Upper lobe of right lung (tissue), 1 donor: ENCODE measurements at places on chromosomes 7 and 10. TPM values are rescaled to one million over a fixed set of nuclear protein-coding genes. Genes with fewer than 3 reads are reported as not detected.

Gene ACSM6
- not detected for total RNA-seq

Gene TRIM50
- total RNA-seq = 0.20 TPM

Gene ANKRD30A
- 0.12 TPM for total RNA-seq

Gene PPP1R17
- not detected for total RNA-seq

Gene ADAM8
- 20.3 TPM for total RNA-seq

Gene MLXIPL
- 11.1 TPM for total RNA-seq

Gene RSPH10B2
- total RNA-seq = not detected

Gene PAX4
- not detected for total RNA-seq

Gene ACSL5
- 79.1 TPM for total RNA-seq

Gene OR6V1
- total RNA-seq = not detected

Gene PRPS1L1
- not detected for total RNA-seq

Gene BTAF1
- total RNA-seq = 28.6 TPM

Gene ADRA2A
- 4.9 TPM for total RNA-seq

DNA sequence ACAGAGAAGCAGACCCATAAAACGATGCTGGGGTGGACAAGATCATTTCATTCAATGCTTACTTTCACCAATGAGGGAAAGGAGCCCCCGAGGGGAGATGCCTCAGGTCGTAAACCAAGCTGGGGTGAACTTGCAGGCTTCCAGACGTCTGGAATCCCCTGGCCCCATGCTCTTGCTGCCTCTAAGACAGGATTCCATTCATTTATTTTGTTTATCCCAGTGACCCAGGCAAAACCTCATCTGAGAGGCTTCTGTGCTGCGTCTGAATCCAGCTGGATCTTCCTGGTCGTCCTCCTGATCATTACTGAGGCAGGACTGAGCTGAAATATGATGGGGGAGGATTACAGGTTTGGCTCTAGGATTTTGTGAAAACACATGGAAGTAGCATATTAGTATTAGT lies 182.9 kb downstream of the MYOF start:
- H3K36me3 ChIP-seq = no peaks in the 10 kb centered on the region
- no peaks in the 10 kb centered on the region for H3K27me3 ChIP-seq
- no peak for DNase-seq

- no peak within 1 kb of the TSS for H3K27ac ChIP-seq
- peaks cover 23% of the 10 kb centered on the region for H3K36me3 ChIP-seq
- H3K4me3 ChIP-seq = no peak within 1 kb of the TSS
- no peaks in the 10 kb centered on the region for H3K27me3 ChIP-seq
- H3K4me1 ChIP-seq = peaks cover 12% of the 10 kb centered on the region
Observed at GRCh38 chr7:100464210-100464660, at the start of gene SPACDR. Gene SPACDR (minus strand): TSS chr7:100464260. CDS start chr7:100464025, 235 bp downstream.

- no peak overlapping the region for H3K27ac ChIP-seq
- H3K4me3 ChIP-seq = no peak overlapping the region
- H3K4me1 ChIP-seq = no peaks in the 10 kb centered on the region
Observed at GRCh38 chr10:26157734-26158133, 58.8 kb upstream of the GAD2 start.

DNA sequence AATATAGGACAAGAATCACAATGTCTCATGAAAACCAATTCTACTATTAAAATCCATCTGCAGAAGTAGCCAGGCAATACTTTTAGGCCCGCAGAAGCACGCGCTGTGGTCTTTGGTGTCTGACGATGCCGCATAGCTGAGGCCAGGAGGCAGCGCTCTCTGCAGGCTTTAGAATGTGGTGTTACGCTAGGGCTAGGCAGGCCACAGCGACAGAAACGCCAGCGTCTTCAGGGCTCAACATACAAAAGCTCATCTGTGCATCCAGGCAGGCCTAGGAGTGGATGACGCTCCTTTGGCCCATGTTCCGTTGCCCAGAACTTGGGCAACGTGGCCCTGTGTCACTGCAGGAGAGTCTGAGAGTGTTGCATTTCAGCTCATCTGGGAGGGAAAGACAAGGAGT lies 601.1 kb upstream of the FOXK1 start:
- no peaks in the 10 kb centered on the region for H3K27me3 ChIP-seq
- DNase-seq = no peak
- no peak overlapping the region for H3K4me3 ChIP-seq
- no peaks in the 10 kb centered on the region for H3K4me1 ChIP-seq

DNA sequence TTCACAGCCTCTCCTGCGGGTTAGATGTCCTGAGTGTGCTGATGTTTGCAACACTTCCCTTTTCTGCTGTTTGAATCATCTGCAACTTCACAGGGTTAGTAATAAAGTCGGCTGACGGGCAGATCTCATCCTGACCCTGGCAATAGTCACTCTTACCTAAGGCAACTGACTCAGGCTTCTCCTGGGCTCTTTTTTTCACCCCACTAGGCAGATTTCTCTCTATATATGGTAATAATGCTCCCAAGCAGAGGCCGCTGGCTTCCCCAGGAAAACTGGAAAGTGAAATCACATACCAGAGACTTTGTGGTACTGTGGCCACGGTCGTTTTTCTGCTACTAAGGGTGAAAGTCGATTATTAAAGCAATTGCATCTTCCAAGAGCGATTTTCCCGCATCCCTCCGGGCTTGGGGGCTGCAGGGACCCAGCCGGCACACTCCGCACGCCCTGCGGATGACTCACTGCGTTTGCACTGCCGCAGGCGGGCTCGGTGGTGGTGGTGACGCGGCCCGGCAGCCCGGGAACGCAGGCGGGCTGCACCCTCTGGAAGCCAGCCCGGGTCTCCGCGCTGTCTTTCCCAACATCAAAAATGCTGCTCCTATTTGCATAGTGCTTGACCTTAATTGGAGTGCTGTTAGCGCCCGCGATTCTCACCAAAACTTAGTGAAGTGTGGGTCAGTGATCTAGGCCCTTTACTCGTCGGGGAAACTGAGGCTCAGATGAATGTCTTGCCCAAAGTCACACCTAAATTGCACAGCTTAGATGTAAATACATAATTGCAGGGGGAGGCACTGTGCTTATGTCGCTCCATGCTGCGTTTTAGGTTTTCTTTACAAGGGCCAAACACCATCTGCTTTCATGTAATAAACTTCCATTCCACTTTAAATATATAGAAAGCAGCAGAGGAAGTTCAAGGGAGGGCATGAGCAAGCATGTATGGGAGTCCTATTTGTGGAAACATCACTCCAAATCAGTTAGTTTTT lies 47.6 kb upstream of the ITGB1 start:
- H3K36me3 ChIP-seq = no peaks in the 10 kb centered on the region
- H3K27ac ChIP-seq = peak overlapping the region; percentile 82
- peaks cover 21% of the 10 kb centered on the region for H3K4me1 ChIP-seq
- no peaks in the 10 kb centered on the region for H3K27me3 ChIP-seq
- peak; percentile 92 for DNase-seq

- H3K4me3 ChIP-seq = no peak overlapping the region
- H3K36me3 ChIP-seq = peaks cover 29% of the 10 kb centered on the region
- H3K27me3 ChIP-seq = no peaks in the 10 kb centered on the region
- H3K27ac ChIP-seq = no peak overlapping the region
- DNase-seq = no peak
- no peaks in the 10 kb centered on the region for H3K4me1 ChIP-seq
Observed at GRCh38 chr7:38736138-38736537, 105.0 kb upstream of the AMPH start.

- H3K27ac ChIP-seq = no peak overlapping the region
- no peaks in the 10 kb centered on the region for H3K36me3 ChIP-seq
- no peak for DNase-seq
Observed at GRCh38 chr10:12766223-12766622, 235.3 kb downstream of the CCDC3 start.

GRCh38 chr7:128210590-128211570 lies 30.2 kb upstream of the LEP start:
- H3K27ac ChIP-seq = no peak overlapping the region
- peaks cover 20% of the 10 kb centered on the region for H3K27me3 ChIP-seq
- H3K4me1 ChIP-seq = no peaks in the 10 kb centered on the region
- DNase-seq = no peak

DNA sequence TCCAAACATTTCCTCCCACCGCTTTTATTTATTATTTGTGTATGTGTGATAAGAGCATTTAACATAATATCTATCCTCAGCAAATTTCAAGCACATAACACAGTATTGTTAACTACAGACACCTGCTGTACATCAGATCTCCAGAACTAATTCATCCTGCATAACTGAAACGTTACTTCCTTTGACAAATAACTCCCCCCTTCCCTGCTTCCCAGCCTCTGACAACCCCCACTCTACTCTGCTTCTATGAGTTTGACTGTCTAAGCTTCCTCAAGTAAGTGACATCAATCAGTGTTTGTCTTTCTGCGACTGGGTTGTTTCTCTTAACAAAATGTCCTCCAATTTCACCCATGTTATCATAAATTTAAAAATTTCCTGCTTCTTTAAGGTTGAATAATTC lies 22.1 kb downstream of the C10orf71 start:
- H3K4me1 ChIP-seq = no peaks in the 10 kb centered on the region
- H3K4me3 ChIP-seq = no peak overlapping the region
- DNase-seq = no peak
- no peaks in the 10 kb centered on the region for H3K27me3 ChIP-seq

DNA sequence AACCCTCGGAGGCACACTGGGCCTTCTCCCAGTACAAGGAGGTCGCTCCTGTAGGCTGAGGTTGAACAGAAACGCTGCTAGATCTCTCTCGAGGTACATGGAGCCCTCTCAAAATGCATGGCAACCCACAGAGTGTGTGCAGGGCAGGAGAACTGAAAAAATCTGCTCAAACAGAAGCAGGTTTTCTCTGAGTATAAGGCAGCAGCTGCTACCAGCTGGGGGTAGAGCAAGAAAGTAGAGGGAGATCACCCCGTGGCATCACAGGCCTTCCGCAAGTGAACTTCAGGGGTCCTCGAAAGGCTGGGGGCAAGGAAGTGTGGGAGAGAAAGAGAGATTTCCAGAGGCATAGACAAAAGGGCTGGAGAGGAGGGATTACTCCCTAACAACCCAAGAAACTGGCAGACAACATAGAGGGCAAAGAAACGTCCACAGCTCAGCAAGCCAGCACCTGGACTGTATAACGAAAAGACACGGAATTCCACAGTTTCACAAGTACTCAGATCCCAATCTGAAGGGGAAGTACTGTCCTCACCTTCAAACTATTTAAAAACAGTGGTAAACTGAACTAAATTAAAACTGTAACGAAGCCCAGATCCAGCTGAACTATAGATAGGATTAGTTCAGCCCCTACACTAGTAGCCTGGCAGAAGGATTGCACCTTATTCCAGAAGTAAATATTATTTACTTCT lies 299.2 kb downstream of the IPMK start:
- H3K27me3 ChIP-seq = no peaks in the 10 kb centered on the region
- no peaks in the 10 kb centered on the region for H3K36me3 ChIP-seq
- H3K4me3 ChIP-seq = no peak overlapping the region
- DNase-seq = no peak
- H3K27ac ChIP-seq = no peak overlapping the region
- no peaks in the 10 kb centered on the region for H3K4me1 ChIP-seq

DNA sequence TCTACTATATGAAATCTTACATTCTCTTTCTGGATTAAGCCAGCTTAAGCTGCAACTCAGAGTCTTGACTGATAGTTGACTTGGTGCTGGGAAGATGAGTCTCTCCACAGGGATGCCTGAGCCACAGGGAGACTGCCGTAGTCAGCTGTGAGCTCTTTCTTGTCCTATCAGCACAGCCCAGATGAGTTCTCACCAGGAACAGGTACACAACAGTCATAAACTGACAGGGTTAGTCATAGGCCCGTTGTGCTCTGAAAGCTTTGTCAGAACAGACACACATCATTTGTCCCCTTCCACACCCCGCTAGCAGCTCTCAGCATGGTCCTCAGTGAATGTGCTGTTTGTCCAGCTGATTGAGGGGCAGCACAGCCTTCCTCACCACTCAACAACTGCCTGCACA lies 221.6 kb downstream of the RPS24 start:
- peaks cover 11% of the 10 kb centered on the region for H3K4me1 ChIP-seq
- H3K27me3 ChIP-seq = no peaks in the 10 kb centered on the region
- no peak overlapping the region for H3K27ac ChIP-seq
- no peak for DNase-seq

DNA sequence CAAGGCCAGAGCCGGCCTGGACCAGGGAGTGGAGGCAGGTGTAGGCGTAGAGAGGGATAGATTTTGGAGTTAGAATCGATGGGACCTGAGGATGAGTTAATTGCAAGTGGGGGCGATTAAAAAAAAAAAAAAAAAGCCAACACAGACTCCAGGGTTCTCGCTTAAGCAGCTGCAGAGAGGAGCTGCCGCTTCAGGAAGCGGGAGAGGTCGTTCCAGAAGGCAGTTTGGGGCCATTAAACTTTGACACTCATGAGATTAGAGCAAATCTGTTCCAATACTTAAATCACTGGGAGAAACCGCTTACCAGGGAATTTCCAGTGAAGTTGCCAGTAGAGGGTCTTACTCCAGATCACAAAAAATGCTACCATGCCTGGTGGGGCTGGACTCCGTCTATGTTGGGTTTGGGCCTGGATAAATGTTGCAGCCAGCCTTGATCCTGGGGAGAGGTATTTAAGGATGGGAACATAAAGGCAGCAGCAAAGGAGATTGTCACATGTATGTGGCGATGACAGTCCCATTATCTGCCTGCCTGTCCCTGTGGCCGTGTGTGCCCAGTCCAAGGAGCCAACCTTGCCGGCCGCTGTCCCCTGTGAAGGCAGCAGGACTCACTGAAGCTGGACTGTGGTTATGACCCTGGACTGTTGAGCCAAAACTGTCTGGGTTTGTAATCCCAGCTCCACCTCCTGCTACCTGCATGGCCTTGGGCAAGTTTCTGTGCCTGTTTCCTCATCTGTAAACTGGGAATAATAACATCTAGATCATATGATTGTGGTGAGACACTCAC lies 23.9 kb upstream of the GRID1 start:
- no peak overlapping the region for H3K4me3 ChIP-seq
- no peaks in the 10 kb centered on the region for H3K36me3 ChIP-seq
